ENCODE measurements at places on chromosomes 13 and 19. TPM values are rescaled to one million over a fixed set of nuclear protein-coding genes. Genes with fewer than 3 reads are reported as not detected.

RUBCNL gene
- polyA plus RNA-seq = 4.1 TPM

PEAK3 gene
- polyA plus RNA-seq = 0.25 TPM

DNA sequence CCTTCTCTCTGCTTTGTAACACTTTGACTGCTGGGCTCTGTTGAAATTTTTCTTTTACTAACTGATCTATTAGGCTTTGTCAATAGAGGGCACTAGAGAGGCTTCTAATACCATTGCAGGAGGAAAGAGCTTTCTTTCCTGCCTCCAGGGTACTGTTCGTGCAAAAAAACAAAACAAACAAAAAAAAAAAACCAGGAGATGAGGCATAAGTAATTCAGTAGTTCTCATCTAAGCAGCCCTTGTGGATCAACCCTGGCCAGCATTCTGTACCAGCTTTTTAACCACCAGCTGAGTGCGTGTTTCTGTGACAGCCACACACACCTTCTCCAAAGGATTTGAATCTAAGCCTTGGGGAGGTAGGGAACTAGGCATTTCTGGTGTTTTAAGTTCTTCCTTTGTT is 1707.6 kb upstream of the SLC10A2 start:
- H3K27ac ChIP-seq = no peak overlapping the region
- H3K4me1 ChIP-seq = no peaks in the 10 kb centered on the region
- DNase-seq = peak; percentile 27
- no peaks in the 10 kb centered on the region for H3K27me3 ChIP-seq
- H3K4me3 ChIP-seq = no peak overlapping the region

DNA sequence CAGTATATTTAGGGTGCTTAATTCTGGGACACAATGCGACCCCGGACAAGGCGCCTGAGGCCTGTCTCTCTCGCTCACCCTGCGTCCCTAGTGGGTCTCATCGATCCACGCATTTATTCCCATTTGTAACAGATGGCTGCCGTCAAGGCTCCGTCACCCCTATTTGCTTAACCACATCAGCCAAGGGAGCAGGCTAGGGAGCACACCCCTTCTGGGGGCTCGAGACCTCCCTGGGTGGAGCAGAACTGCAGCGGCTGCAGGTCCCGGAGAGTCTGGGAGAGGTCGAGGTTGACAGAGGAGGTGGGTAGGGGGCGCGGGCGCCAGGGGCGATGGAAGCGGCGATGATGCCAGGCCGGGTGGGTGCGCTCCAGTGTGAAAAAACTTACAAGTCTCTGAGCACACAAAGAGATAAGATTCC is 507 bp downstream of the ALG5 start:
- no peaks in the 10 kb centered on the region for H3K27me3 ChIP-seq
- H3K27ac ChIP-seq = peak overlapping the region; percentile 95
- no peaks in the 10 kb centered on the region for H3K4me1 ChIP-seq

DNA sequence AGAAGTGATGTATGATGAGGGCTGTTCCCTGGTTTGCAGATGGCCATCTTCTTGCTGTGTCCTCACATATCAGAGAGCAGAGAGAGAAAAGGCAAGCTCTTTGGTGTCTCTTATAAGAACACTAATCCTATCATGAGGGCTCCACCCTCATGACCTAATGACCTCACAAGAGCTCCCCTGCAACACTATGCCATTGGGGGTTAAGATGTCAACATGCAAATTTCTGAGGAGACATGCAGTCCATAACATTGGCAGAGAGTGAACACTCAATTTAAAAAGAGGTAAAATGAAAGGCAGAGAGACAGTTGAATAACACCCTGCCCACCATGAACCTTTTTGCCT is 10.9 kb downstream of the FAM187B start:
- H3K27ac ChIP-seq = no peak overlapping the region
- H3K36me3 ChIP-seq = no peaks in the 10 kb centered on the region
- H3K4me3 ChIP-seq = no peak overlapping the region
- H3K4me1 ChIP-seq = peaks cover 2% of the 10 kb centered on the region

- DNase-seq = no peak
- no peaks in the 10 kb centered on the region for H3K27me3 ChIP-seq
- peak overlapping the region; percentile 31 for H3K27ac ChIP-seq
Observed at GRCh38 chr19:14114854-14115253, 2.7 kb downstream of the PRKACA start.

DNA sequence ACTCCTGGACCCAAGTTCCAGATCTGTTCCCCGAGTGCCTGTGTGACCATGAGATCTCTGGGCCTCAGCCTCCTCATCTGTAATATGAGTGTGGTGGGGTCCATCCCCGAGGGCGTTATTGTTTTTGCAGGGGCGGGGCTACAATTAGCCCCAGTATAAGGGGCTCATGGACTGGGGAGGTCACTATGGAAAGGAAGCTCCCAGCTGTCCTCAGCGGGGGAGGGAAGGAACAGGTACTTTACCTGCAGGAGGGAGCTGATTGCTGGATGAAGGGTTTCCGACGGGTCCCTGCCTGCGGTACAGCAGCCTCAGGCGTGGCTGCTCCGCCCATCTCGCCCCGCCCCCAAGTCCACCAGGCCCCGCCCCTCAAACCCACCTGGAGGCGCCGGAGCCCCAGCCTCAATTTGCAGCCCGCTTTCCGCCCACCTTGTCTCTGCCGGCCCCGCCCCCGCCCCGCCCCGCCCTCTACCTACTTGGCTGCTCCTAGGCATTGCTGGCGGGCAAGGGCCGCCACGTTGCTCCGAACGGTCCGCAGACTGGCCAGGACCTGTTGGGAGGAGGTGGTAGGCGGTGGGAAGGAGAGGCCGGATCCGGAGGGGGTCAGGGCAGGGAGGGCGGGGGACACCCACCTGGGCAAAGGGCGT is 5.5 kb downstream of the PDE4C start:
- peaks cover 10% of the 10 kb centered on the region for H3K27me3 ChIP-seq
- no peak overlapping the region for H3K27ac ChIP-seq
- H3K36me3 ChIP-seq = no peaks in the 10 kb centered on the region

DNA sequence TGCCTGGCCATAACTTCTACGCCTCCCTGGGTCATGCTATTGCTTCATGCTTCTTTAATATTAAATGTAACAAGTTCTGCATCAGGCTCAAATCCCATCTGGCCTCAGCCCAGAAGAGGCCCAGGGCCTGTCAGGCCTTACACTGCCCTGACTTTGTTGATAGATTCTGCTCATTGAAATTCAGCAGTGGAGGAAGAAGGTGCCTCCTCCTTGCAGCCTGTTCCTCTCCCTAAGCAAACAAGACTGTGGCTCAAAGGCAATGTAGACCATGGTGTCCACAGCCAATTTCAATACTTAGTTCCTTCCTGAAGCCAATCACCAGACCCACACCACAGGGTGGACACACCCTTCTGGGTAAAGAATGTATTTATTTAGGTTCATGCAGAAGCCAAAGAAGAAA is 59.4 kb downstream of the LACC1 start:
- no peak overlapping the region for H3K4me3 ChIP-seq
- no peaks in the 10 kb centered on the region for H3K4me1 ChIP-seq
- H3K36me3 ChIP-seq = no peaks in the 10 kb centered on the region
- no peaks in the 10 kb centered on the region for H3K27me3 ChIP-seq

- H3K27me3 ChIP-seq = no peaks in the 10 kb centered on the region
- DNase-seq = no peak
- peaks cover 5% of the 10 kb centered on the region for H3K36me3 ChIP-seq
- H3K27ac ChIP-seq = no peak overlapping the region
- peaks cover 2% of the 10 kb centered on the region for H3K4me1 ChIP-seq
Observed at GRCh38 chr19:10694706-10695307, 6.4 kb upstream of the QTRT1 start.

- H3K36me3 ChIP-seq = no peaks in the 10 kb centered on the region
- no peak overlapping the region for H3K27ac ChIP-seq
- no peaks in the 10 kb centered on the region for H3K4me1 ChIP-seq
- H3K27me3 ChIP-seq = no peaks in the 10 kb centered on the region
- DNase-seq = peak; percentile 36
Observed at GRCh38 chr13:40682449-40683240, 16.2 kb upstream of the FOXO1 start.

DNA sequence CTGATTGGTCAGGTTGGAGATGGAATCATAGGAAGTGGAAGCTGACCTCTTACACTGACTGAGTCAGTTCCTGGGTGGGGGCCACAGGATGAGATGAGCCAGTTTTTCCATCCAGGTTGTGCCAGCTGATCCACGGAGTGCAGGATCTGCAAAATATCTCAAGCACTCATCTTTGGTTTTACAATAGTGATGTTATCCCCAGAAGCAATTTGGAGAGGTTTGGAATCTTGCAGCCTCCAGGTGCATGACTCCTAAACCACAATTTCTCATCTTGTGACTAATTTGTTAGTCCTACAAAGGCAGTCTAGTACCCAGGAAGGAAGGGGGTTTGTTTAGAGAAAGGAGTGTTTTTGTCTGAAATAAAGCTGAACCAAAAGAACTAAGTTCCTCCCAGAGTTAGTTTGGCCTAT is 212.8 kb downstream of the SLITRK6 start:
- no peak overlapping the region for H3K27ac ChIP-seq
- H3K4me3 ChIP-seq = no peak overlapping the region
- DNase-seq = no peak
- no peaks in the 10 kb centered on the region for H3K36me3 ChIP-seq
- H3K4me1 ChIP-seq = no peaks in the 10 kb centered on the region
- H3K27me3 ChIP-seq = no peaks in the 10 kb centered on the region

- H3K27me3 ChIP-seq = no peaks in the 10 kb centered on the region
- peak overlapping the region; percentile 98 for H3K27ac ChIP-seq
- peaks cover 2% of the 10 kb centered on the region for H3K36me3 ChIP-seq
- peak; percentile 83 for DNase-seq
Observed at GRCh38 chr13:30616927-30617314, 799 bp upstream of the USPL1 start.
